Right renal cortex interstitium (tissue), 3 donors: ENCODE measurements at places on chromosomes 1 and 21.

- DNase-seq, result no peak
Measured at GRCh38 chr1:85888921-85889320, 180.7 kb upstream of the ZNHIT6 start.

- no peak for DNase-seq
Measured at GRCh38 chr1:222375701-222376100, 172.2 kb downstream of the HHIPL2 start.

DNA sequence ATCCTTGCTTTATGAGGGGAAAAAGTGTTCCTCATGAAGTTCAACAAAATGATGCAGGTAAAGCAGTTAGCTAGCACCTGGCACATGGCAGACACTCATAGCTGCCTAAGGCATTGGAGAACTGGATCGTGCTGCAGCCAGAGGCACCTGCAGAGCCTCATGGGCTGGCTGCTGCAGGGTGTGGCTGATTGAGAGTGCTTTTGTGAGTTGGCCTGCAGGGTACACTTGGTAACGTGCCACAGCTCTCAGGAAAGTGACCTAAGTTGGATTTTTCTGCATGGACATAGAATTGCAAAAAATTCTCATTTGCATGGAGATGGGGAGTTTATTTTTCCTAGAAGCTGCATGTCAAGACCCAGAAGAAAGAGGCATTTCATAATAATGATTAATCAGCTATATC is 31.6 kb upstream of the IL20 start:
- no peak for DNase-seq

DNA sequence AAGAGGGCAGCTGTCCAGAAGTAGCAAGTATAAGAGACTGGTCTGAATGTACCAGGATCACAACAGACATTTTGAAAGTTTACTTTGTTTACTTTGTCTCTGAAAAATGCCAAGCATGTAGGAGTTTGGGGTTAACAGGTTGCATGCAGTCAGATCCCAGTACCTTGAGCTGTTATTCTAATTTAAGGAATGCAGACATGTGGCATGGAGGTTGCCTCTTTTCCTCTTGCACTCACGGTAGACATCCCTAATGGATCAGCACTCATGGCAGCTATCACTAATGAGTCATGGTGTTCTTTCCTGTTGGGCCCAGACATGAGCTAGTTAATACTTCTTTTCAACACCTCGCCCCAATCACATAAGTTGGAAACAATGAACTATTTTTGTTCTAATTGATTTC is 67.3 kb downstream of the GADD45A start:
- no peak for DNase-seq

GRCh38 chr1:45566722-45567121 is 16.1 kb downstream of the AKR1A1 start:
- no peak for DNase-seq

DNA sequence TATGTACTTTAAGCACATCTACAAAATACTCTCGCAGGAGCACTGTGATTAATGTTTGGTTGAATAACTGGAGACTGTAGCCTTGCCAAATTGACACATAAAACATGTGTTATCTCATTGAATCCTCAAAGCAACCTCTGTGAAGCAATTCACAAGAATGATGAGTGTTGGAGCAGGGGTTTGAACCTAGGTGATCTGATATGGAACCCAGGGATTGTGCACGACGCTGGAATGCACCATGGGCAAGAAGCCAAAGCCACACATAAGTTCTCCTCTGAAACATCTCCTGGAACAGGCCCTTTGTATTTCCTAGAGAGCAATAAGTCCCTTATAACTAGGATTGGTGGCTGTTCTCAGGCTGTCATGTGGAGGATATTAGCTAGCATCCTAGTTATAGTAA is 124.6 kb upstream of the IVNS1ABP start:
- no peak for DNase-seq

- no peak for DNase-seq
Measured at GRCh38 chr21:42587036-42587435, 66.4 kb upstream of the PDE9A start.

DNA sequence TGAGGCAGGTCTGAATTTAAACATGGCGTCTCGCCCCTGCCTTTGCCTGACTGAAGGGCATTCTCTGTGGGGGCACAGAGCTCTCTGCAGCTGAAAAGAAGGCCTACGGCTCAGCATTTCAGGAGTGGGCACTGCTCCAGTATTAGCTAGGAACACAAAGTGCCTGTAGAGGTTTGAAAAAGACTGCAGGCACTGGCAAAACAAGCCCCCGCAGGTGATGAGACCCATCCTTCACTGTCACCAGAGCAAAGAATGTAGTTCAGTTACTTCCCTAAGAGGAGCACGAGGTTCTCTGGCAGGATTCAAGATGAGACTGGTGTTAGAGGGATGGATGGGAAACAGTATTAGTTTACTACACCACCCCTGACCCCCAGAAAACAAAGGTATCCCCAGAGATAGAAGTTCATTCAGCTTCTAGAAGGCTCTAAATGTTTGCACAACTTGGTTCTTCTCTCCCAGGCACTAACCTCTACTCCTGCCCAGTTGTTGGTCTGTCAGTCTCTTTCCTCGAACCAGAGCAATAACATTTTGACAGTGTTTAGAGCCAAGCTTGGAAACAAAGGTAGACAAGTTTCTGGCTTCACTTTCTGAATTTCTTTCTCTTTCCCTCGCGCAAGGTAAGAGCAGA is 101.9 kb upstream of the KCNE2 start:
- no peak for DNase-seq

DNA sequence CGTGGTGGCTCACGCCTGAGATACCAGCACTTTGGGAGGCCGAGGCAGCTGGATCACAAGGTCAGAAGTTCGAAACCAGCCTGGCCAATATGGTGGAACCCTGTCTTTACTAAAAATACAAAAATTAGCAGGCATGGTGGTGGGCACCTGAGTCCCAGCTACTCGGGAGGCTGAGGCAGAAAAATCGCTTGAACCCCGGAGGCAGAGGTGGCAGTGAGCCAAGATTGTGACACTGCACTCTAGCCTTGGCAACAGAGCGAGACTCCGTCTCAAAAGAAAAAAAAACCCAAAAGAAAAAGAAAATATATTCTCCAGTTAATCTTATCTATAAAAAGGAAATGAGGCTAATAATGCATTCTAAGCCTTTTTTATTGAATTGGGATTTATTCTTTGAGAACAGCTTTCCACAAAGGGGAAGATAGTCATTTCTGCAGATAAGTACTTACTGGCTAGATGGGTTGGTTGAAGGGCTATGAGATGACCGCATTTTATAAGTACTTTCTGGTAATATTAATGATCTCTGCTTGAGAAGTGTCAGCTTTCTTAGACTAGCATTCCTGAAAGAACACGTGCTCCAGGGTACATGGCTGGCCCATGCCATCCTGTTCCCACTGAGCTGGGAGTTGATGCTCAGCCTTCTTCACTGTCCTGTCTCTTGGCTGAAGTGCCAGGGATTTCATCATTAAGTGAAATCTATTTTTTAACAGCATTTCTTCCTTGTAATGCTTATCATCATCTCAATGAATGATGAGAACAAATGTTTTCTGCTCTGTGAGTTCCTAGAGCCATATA is 57.9 kb downstream of the SASS6 start:
- DNase-seq, result no peak

DNA sequence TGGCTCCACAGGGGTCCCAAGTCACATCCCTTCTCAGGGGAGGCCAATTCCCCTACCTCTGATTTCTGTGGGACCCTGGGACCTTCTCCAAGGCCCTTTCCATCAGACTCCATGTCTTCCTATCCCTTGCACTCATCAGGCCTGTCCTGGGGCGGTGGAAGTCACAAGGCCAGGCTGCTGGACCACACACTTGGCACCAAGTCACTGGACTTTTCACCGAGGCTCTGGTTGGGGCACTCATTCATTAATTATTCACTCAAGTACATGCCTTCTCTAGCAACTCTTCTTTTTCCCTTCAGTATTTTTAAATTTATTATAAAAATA is 11.2 kb upstream of the FOXO6 start:
- no peak for DNase-seq

GRCh38 chr1:183896466-183897048 is 91.6 kb downstream of the RGL1 start:
- DNase-seq, result no peak

DNA sequence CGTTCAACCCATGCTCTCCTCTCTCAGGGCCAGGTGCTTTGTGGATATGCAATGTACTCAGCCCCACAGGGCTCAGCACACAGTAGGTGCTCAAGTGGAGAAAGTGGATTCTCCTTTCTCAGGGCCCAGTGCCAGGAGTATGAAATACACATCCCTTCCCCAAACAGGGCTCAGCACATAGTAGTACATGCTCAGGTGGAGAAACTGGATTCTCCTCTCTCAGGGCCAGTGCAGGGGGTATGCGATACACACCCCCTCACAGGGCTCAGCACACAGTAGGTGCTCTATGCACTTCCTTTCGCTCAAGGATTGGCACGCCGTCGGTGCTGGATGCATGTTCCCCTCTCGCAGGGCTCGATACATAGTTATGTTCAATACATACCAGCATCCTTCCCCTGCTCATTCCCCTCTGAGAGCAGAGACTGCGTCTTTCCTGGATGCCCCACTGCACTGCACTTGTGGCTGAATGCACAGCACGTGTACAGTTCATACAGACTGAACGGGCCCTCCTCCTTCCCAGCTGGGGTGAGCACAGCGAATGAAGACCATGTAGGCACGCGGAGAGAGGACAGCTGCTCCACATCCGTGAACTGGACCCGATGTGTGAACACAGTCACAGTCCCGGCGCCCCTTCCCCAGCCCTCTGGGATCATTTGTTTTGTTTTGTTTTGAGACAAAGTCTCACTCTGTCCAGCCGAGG is 16.6 kb upstream of the DISP3 start:
- no peak for DNase-seq

- no peak for DNase-seq
Measured at GRCh38 chr1:204268101-204268500, 54.3 kb upstream of the GOLT1A start.

DNA sequence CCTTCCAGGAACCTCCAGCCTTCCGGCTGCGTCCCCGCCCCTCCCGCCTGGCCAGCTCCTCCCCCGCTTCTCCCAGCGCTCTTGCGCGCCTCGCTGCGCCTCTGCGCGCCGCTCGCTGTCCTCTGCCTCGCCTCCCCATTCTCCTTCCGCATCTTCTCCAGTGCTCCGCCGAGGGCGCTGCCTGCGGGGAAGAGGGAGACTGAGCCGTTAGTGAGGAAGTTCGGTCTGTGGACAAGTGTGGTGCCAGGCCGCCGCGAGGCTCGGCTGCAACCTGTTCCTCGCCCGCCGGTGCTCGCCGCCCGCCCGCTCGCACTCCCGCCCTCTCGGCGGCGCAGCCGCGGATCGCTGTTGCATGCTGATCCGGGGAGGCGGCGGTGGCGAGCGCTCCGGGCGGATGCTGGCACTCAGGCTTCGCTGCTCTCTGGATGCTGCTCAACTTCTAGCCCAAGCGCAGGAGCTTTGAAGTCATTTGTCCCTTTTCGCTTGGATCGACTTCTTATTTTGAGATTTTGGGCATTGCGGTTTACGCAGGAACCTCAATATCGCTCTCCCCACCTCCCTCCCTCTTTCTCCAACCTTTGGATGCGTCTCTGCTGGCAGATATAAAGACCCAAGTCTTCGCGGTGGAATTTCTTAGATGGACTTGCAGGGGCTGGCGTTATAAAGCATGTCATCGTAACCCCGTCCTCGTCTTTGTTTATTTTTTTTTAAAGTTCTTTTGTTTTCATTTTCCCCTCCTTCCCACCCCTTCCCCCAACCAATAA is 614 bp upstream of the CACNA1E start:
- no peak for DNase-seq

DNA sequence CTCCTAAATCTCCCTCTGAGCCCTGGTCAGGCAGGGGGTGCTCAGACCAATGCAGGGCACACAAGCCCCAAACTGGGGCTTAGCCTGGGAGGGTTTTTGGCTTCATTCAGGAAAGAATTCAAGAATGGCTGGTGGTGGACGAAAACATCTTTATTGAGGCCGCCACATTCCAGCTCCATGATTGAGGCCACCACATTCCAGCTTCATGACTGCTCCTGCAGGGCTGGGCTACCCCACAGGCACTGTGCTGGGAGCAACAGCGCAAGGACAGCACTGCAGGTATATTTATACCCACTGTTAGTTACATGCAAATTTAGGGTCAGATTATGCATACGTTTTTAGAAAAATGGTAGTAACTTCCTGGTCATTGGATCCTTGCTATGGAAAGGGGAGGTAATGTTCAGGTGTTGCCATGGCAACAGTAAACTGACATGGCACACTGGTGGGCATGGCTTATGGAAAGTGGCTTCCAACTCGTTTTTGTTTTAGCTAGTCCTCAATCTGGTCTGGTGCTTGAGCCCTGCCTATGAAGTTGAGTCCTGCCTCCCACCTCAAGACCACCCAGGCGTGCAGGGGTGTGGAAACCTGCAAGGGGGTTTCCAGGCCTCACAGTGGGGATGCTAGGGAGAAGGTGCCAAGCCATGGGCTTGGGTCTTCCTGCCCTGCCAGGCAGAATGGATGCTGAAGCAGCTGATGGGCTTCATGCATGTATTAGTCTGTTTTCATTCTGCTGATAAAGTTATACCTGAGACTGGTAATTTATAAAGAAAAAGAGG is 348.7 kb upstream of the AJAP1 start:
- no peak for DNase-seq

GRCh38 chr1:209674957-209675564 is at the start of gene G0S2:
Gene G0S2 (plus strand): TSS chr1:209675412. CDS start chr1:209675685, 273 bp downstream.
- no peak for DNase-seq

DNA sequence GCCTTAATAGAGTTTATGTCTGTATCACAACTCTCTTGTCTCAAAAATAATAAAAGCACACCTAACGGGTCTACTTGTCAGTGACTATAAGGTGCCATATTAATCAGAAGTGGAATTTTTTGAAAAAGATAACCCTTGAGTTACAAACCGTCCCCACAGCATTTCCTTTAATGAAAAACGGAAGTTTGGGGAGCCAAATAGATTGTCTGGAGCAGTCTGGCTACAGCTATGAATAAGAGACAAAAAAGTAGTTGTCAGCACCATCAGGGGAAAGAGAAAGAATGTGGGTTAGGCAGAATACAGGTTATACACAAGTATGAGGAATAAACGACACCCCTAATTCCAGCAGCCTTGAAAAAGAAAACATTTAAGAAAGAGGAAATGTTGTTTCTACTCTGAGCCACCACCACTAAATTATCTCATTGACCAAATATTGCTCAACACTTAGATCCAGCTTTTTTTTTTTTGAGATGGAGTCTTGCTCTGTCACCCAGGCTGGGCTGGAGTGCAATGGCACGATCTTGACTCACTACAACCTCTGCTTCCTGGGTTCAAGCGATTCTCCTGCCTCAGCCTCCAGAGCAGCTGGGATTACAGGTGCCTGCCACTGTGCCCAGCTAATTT is 29.4 kb upstream of the USP24 start:
- DNase-seq, result no peak

DNA sequence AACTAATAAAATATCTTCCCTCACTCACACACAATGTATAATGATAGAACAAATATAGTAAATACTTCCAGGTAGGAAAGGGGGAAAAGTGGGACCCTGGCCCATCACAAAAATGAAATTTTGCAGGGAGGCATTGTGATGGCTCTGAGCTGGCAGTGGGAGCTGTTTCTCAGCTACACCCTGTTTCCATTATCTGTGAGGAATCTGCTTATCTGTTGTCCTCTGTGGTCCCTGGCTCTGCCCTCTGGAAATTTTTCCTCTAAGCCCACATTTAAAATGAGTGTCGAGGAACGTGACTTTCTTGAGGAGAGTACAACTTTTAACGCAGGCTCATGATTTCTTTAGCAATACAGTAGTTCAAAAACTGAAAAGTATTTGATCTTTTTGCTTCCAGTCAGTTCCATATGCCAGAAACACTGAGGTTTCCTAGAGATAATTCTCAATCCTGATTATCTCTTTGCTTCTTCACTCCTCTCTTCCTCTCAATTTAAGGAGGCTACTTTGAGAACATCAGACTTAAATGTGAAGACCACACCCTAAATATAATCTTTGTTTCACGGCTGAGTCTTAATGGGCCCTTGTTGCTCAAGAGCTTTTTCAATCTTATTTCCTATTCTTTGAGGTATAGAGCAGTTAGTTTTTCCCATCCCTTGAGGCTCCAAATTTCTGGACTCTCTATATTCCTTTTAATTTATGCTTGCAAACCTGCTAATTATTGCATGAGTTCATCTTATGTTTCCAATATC is 5.0 kb upstream of the EEIG2 start:
- DNase-seq, result no peak
